ENCODE measurements at places on chromosomes 5 and 9. TPM values are rescaled to one million over a fixed set of nuclear protein-coding genes. Genes with fewer than 3 reads are reported as not detected.

DNA sequence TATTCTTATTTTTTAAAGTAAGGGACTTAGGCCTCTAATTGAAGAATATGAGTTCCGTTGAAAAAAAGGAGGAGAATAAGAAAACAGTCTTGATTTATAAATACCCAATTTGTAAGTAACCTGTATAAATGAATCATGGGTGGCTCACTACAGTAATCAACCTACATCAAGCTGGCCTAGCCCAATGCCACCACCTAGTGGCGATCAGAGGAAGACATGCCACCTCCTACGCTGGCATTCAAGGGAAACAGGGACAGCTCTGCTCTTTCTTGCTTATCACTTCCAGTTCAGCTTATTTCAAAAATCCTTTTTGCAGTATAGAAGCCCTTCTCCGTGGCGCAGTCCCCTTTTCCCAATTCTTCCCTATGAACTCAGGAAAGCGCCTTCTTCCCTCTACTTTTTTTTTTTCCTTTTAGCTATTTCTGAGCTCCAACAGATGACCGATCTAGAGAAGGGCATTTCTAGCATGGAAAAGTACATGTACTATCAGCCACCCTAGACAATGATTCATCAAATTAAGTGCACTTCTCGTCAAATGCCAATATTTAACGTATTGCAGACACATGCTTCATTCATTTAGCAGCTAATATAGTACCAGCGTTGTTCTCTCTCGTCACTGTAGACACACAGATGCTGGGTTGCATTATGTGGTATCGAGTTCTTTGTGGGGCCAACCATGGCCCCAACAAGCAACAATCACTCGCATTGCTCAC, 28.3 kb downstream of the PTPN3 start:
- H3K4me1 ChIP-seq: peaks cover 8% of the 10 kb centered on the region
- no peaks in the 10 kb centered on the region for H3K36me3 ChIP-seq
- H3K27ac ChIP-seq: no peak overlapping the region
- peak; percentile 85 for DNase-seq

DNA sequence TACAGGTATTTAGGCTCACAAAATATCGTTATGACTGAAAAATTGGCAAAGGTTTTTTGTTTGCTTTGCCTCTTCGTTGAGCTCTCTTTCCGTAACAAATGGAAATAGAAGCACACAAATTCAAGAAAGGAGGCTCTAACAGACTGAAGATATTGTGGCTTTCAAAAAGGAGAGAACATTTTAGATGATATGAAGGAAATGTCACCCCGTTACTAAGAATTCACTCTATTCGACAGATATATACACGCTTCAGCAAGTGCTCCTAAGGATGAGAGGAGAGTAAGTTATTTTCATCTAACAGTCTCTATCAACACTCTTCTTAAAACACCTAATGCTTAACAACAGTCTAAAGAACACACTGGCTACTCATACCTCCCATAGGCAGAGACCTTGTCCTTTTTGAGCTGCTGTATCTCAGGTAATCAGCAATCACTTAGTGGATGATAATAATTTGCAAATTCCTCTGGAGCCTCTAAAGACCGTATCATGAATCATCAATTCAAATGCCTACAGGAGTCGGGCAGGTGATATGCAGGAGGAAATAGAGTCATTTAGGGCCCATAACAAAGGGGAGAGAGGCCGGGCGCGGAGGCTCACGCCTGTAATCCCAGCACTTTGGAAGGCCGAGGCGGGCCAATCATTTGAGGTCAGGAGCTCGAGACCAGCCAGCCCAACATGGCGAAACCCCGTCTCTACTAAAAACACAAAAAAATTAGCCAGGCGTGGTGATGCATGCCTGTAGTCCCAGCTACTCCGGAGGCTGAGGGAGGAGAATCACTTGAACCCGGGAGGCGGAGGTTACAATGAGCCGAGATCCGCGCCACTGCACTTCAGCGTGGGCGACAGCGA, 1.4 kb upstream of the HSDL2 start:
- H3K36me3 ChIP-seq: no peaks in the 10 kb centered on the region
- H3K4me1 ChIP-seq: peaks cover 42% of the 10 kb centered on the region
- H3K4me3 ChIP-seq: peak overlapping the region; percentile 98
- no peaks in the 10 kb centered on the region for H3K27me3 ChIP-seq
- H3K27ac ChIP-seq: peak overlapping the region; percentile 100

The C5orf63 gene
- total RNA-seq: 12.0 TPM

DNA sequence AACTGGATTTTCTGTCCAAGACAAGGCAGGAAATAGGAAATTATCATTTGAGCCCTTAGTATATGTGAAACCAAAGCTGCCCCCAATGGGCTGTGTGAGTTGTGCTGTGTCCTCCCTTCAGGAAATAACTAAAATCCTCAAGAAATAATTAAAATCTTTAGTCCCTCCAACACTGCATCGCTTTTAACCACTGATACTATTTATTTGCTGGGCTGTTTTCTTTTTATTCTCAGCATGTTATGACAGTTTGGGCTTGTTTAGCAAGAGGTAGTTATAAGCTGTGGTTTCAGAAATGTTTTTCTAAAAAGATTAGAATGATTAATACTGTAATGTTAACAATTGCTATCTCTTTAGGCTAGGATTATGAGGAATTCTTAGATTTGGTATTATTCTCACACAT, 187.0 kb upstream of the KCNN2 start:
- no peak overlapping the region for H3K4me3 ChIP-seq
- no peak for DNase-seq
- no peaks in the 10 kb centered on the region for H3K27me3 ChIP-seq

The PCSK5 gene
- 3.1 TPM for total RNA-seq

The GCNT1 gene
- total RNA-seq: 4.2 TPM

DNA sequence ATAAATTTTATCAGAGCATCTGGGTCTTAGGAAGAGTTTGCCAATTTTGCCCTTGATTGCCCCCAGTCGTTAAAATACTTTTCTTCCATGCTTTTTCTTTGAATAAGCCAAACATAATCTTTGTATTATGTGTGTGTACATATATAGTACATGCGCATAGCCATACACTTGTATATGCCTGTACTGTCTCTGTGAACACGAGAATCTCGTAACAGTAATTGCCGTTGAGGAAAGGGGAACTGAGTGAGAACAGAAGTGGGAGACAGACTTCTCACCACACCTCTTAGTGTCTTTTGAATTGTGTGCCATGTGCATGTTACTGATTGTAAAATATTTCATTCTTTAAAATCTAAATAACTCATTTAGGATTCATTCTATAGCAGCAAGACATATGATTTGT, 79.6 kb upstream of the GRHPR start:
- H3K36me3 ChIP-seq: no peaks in the 10 kb centered on the region
- H3K4me3 ChIP-seq: no peak overlapping the region
- H3K27me3 ChIP-seq: no peaks in the 10 kb centered on the region
- H3K4me1 ChIP-seq: no peaks in the 10 kb centered on the region

DNA sequence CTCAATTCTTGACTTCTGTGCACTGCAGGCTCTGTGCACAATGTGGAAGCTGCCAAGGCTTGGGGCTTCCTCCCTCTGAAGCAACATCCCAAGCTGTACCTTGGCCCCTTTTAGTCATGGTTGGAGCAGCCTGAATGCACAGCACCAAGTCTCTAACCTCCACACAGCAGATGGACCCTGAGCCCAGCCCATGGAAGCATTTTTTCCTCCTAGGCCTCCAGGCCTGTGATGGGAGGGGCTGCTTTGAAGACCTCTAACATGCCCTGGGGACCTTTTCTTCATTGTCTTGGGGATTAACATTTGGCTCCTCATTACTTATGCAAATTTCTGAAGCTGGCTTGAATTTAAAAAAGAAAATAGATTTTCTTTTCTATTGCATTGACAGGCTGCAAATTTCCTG, 385.8 kb downstream of the LRRC70 start:
- H3K4me3 ChIP-seq: no peak overlapping the region
- no peaks in the 10 kb centered on the region for H3K4me1 ChIP-seq
- no peaks in the 10 kb centered on the region for H3K36me3 ChIP-seq
- H3K27me3 ChIP-seq: no peaks in the 10 kb centered on the region

- H3K27me3 ChIP-seq: peaks cover 7% of the 10 kb centered on the region
- DNase-seq: no peak
- H3K4me1 ChIP-seq: no peaks in the 10 kb centered on the region
- H3K4me3 ChIP-seq: no peak overlapping the region
These were observed 84.8 kb downstream of the SLC25A46 start for GRCh38 chr5:110823571-110823970.

The SPTLC1 gene
- total RNA-seq: 45.9 TPM

DNA sequence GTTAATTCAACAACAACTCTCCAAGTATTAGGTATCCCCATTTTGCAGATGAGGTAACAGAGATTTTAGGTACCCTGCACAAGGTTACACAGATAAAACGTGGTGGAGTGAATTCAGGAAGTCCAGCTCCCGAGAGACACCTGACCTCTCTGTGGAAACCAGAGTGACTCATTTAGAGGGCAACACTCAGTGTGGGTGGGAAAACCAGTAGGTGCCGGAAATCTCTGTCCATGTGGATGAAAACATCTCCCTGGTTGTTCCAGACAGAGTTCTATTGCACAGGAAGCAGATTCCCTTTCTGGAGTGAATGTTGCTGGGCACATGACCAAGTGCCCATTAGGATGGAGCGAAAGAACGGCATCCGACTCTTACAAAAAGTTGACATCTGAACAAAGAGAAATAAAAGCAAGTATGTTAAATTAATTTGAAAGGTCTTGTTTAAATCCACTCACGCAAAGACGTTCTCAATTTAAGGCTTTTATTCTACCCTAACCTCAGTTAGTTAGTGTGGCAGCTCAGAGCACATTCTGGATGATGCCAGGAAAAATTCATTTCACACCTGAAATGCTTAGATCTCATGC, 391.9 kb upstream of the WWC1 start:
- no peak overlapping the region for H3K27ac ChIP-seq
- H3K27me3 ChIP-seq: peaks cover 2% of the 10 kb centered on the region
- H3K36me3 ChIP-seq: no peaks in the 10 kb centered on the region

- peaks cover 33% of the 10 kb centered on the region for H3K36me3 ChIP-seq
- H3K4me1 ChIP-seq: peaks cover 6% of the 10 kb centered on the region
- DNase-seq: no peak
- H3K27ac ChIP-seq: no peak overlapping the region
- no peak overlapping the region for H3K4me3 ChIP-seq
- H3K27me3 ChIP-seq: no peaks in the 10 kb centered on the region
These were observed 35.4 kb downstream of the KDM4C start for GRCh38 chr9:6793203-6793602.

- H3K4me3 ChIP-seq: no peak overlapping the region
- no peak for DNase-seq
- H3K27me3 ChIP-seq: no peaks in the 10 kb centered on the region
These were observed 100.4 kb upstream of the SAP30L start for GRCh38 chr5:154345255-154345952.

DNA sequence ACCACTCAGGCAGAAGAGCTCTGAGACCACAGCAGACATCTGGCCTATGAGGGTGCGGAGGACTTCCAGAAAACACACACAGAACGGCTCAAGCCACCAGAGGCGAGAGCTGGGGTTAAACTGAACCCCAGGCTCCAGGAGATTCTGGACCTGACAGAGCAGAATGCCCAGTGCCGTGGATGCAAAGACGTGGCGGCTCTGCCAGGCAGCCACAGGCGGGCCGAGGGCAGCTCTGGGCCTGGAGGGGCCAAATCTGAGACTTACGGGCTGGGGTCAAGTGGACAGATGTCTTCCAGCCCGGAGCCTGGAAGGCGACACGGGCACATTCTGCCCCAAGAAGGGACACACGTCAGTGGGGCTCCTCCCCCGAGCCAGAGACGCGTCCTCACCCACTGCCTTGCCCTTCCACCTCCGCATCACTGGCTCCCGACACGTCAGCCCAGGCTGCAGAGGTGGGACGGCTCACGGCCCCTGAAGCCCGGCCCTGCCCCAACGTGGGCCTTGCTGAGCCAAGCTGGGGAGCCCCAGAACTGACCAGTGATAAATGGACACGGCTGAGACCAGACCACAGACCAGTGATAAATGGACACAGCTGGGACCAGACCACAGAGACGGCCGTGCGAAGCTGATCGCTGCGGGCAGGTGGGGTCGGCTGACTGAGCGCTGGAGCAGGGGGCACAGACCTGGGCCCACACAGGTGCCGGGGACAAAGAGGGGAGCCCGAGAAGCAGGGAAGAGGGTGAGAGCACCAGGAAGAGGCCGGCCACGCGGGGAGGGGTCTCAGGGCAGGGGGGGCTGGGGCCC, 40.9 kb upstream of the NSMF start:
- H3K4me3 ChIP-seq: no peak overlapping the region
- no peak for DNase-seq
- no peaks in the 10 kb centered on the region for H3K27me3 ChIP-seq
- no peak overlapping the region for H3K27ac ChIP-seq
- no peaks in the 10 kb centered on the region for H3K36me3 ChIP-seq

The F12 gene
- 4.9 TPM for total RNA-seq

The SRP19 gene
- 47.6 TPM for total RNA-seq

The MYORG gene
- total RNA-seq: 2.2 TPM

- no peak for DNase-seq
- no peaks in the 10 kb centered on the region for H3K36me3 ChIP-seq
- H3K27me3 ChIP-seq: peaks cover 5% of the 10 kb centered on the region
- no peak overlapping the region for H3K4me3 ChIP-seq
- H3K27ac ChIP-seq: no peak overlapping the region
These were observed 27.8 kb upstream of the LAMC3 start for GRCh38 chr9:130981002-130981755.

DNA sequence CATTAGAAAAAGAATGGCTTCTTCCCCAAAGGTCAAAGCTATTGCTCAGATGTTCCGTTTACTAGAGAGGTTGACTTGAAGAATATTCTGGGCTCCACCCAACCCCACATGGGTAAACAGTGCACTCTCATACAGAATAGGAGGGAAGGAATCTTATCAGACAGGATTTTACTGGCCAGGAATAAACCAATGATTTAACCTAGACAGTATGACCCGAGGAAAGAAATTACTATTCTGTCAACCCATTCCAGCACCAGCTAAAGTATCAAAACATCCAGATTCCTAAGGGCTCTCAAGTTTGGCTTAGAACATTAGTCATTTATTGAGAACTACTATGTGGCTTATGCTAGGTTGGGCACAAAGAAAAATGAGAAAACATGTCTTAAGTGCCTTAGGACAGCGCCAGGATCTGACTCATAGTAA, 493.6 kb upstream of the KLF4 start:
- H3K36me3 ChIP-seq: no peaks in the 10 kb centered on the region
- DNase-seq: no peak
- no peak overlapping the region for H3K4me3 ChIP-seq

The CDX1 gene
- total RNA-seq: not detected

Data from activated CD4-positive, alpha-beta T cell treated with anti-CD3 and anti-CD28 coated beads for 36 hours (primary cell).